ENCODE measurements at places on chromosomes 1 and 21.

- peak; percentile 22 for DNase-seq
These were observed 1.9 kb downstream of the CCT3 start for GRCh38 chr1:156336242-156336641.

DNA sequence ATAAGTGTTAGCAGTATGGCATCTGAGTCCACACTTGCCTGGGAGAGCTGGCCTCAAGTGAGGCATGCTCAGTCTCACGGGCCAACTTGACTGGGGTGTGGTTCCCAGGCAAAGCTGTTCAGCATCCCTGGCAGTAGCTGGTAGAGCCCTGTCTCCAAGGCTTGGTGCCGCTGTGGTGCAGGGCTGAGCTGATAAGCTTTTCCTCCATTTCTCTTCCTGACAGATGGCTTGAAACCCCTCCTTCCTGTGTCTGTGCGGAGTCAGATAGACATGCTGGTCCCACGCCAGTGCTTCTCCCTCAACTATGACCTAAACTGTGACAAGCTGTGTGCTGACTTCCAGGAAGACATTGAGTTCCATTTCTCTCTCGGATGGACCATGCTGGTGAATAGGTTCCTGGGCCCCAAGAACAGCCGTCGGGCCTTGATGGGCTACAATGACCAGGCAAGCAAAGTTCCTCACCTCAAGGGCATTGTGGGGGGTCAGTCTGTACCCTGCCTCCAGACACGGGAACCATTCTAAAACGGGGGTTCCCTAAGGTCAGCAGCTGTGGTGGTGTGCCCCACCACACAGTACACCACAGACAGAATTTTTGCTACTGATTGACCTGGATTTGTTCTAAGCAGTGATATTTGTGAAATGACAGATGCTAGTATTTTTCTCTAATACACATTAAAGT is 13.7 kb upstream of the MIIP start:
- DNase-seq: no peak

DNA sequence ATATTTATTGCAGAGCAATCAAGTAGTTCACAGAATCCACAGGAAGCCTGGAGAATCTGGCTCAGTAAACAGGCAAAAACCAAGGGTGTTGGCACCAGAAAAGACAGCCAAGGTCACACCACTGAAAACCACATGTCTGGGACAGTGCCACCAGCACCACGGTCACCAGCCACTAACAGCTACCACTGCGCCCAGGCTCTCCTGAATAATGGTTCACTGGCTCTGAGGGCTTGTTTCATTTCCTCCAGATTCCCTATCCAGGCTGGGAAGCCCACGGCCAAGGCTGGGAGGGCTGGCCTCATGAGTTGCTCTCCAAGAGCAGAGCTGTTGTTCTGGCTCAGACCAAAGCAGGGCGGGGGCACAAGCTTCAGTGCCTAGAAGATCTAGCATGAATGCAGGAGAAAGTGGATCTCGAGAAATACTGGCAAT is 54.5 kb upstream of the PTGFRN start:
- no peak for DNase-seq

GRCh38 chr1:21661886-21662285 is 7.3 kb downstream of the RAP1GAP start:
- DNase-seq: no peak

DNA sequence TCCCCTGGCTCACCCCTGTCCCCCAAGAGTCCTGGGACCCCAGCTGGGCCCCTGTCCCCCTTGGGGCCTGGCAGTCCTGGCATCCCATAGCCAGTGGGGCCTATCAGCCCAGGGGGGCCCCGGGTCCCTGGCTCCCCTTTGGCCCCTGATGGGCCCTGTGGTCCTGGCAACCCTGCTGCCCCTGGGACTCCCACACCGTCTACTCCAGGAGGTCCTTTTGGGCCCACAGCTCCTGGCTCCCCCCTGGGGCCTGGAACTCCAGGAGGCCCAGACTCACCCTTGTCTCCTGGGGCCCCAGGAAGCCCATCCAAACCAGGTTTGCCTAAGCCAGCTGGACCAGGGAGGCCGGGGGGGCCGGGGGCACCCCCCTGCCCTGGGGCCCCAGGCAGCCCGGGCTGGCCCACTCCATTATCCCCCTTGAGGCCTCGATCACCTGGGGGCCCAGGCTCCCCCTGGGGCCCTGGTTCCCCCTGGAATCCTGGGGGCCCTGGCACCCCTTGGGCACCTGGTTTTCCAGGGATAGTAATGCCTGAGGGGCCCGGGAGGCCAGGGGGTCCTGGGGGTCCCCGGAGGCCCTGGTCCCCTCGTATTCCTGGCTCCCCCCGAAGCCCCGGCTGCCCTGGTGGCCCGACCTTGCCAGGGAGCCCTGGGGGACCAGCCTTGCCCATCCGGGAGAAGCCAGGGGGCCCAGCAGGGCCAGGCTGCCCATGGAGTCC is 10.1 kb downstream of the ADPRS start:
- DNase-seq: no peak

DNA sequence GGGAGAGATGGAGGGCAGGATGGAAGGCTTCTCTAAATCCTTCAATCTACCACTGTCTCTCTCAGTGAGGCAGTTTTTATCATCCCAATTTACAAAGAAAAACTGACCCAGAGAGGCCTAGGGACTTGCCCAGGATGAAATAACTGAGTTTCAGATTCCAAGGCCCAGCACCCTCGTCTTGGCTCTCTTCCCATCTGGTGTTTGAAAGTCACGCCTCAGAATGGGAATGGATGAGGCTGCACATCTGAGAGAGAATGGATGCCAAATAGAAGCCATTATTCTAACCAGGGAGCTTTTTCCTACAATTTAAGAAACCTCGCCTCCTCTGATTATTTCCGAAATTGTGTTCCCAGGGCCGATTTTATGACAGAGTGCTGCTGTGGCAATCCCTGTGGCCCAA is 10.6 kb upstream of the KCNN3 start:
- no peak for DNase-seq

DNA sequence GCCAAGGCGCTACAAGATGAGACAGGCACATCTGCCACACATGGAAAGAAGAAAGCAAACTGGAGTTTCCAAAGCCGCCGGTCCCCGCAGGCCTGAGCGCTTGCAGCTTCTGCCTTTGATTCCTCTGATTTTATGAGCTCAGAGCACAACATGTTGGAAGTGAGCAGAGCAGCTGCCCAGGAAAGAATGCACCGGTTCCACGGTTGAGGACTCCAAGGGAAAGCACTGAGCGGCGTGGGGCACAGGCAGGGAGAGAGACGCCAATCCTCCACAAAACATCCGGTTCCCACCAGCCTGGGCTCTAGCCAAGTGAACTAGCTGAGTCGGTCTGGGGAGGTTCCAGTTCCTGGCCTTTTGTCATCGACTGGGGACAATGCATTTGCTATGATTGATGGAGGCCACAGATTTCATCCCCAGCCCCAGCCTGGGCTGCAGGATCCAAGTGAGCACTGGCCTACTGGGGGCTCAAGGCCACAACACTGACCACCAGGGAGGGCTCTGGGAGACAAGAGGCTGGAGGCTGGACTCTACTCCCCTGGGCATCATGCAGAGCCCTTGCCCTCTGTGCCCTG is 253.1 kb upstream of the IRF2BP2 start:
- no peak for DNase-seq

- no peak for DNase-seq
These were observed 10.6 kb upstream of the TRIM33 start for GRCh38 chr1:114521396-114522263.

DNA sequence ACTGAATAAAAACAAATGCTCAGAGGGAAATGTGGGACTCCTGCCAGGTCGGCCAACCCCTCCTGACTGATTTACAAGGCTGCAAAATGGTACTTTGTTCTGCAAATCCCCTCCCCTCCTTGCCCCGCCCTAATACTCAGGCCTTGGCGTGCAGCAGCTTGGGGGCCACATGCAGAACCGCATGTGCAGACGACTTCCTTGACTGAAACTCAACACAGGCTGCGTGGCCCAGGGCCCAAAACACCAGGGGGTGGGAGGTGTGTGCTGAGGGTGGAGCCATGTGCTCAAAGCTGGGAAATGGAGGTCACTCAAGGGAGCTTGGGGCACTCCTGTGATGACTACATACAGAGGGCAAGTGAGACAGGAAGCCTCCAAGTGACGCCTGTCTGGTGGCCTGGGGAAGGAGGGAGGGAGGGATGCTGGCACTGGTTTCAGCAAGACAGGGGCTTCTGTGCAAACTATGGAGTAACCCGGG is 87.2 kb downstream of the MRPL37 start:
- peak; percentile 85 for DNase-seq

DNA sequence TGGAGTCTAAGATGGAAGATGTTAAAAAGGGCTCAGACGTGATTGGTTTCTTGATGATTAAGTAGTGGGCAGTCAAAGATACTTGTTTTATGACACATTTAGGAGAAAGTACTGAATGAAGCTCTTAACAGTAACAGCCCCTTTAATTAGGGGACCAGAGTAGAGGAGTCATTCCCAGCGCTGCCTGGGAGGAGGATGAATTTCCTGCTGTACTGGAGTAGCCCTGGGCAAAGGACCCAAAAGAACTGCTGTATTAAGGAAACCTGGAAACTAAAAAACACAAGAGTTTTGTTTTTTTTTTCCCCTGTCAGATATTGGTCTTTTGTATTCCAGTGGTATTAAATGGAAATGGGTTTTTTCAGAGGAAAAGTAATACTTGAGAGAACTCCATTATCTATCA is 126.5 kb downstream of the NFIA start:
- DNase-seq: no peak

DNA sequence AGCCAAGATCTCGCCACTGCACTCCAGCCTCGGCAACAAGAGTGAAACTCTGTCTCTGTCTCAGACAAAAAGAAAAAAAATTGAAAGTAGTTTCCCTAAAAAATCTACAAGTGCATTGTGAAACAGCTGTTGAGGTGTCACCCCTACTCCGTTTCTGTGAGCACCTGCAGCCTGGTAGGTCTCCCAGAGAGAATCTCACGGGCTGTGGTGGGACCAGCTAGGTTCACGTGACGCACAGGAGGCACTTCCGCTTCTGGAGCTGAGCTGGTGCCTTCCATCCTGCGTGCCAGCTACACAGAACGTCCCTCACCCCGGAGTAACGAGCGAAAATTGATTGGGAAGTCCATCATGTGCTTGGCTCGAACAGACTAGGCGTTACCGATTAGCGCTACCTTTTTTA is 66.8 kb downstream of the COL24A1 start:
- DNase-seq: no peak

- no peak for DNase-seq
These were observed 283.9 kb downstream of the VAV3 start for GRCh38 chr1:107681001-107681479.

DNA sequence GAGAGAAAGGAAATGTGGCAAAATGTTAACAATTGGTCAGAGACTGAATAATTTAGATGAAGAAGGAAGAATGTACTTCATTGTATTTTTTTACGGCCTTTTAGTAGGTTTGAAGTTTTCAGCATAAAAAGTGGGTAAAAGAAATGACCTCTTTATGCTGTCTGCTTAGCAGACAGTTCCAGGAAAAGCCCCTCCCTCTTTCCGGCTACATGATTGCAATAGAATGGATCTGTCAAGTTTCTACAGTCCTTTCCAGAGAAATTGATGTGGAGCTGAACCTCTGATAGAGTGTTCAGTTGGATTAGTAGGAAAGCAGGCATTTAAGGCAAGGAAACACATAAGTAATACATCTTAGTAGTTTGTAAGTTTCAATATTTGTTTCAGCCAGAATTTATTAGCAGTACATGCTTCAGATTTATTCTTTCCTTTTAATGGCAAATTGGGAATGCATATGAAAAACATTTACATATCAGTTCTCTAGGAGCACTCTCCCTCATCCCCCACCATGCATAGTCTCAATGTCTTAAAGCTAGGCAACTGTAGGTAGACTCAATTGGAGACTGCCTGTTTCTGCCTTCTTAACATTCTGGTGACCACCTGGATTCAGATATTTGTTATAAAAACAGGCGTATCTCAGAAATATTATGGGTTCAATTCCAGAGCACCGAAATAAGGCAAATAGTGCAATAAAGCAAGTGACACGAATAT is 36.4 kb downstream of the HS2ST1 start:
- DNase-seq: no peak

DNA sequence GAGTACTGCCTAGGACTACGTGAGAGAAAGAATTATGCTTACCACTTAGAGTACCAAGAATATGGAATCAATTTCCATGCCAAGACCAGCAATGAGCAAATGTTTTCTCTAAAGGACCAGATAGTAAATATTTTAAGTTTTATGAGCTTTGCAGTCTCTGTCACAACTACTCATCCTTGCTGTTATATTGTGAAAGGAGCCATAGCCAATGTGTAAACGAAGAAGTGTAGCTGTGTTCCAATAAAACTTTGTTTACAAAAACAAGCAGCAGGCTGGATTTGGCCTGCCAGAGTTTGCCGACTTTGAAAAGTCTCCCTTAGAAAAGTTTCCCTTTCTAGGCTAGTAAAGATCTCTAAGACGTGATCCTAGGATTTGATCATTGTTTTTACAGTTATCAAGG is 128.8 kb downstream of the PDE4B start:
- DNase-seq: no peak

- no peak for DNase-seq
These were observed 26.5 kb downstream of the HRNR start for GRCh38 chr1:152197361-152197941.

- no peak for DNase-seq
These were observed 450.4 kb upstream of the VAMP3 start for GRCh38 chr1:7320661-7321060.

GRCh38 chr1:79711001-79711431 is 704.5 kb upstream of the ADGRL4 start:
- DNase-seq: no peak

DNA sequence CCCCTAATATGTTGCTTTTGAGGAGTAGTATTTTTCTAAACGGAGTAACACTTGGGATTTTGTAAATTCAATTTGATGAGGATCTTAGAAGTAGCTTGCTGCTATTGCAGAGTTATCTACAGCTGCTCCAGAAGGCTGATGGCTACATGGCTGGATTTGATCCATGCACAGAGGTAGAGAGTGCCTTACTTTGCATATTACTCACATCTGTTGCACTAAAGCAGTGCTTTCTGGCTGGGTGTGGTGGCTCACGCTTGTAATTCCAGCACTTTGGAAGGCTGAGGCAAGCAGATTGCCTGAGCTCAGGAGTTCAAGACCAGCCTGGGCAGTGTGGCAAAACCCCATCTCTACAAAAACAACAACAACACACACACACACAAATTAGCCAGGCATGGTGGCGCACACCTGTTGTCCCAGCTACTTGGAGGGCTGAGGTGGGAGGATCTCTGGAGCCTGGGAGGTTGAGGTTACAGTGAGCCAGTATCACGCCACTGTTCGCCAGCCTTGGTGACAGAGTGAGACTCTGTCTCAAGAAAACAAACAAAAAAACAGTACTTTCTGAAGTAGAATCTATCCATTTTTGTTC is 24.6 kb downstream of the RALGPS2 start:
- DNase-seq: no peak

- DNase-seq: no peak
These were observed 1618.7 kb downstream of the AMY1C start for GRCh38 chr1:105368446-105368845.

GRCh38 chr1:93976291-93976690 is 67.1 kb upstream of the GCLM start:
- no peak for DNase-seq

- no peak for DNase-seq
These were observed 302.1 kb upstream of the SPAG17 start for GRCh38 chr1:118487091-118487490.

Measured in activated CD4-positive, alpha-beta T cell treated with anti-CD3 and anti-CD28 coated beads for 48 hours (primary cell).